CD4-positive, alpha-beta T cell treated with Interferon alpha-2 for 1 hour (primary cell): ENCODE measurements at places on chromosomes 2 and 18.
A peak's percentile ranks its signal among the peaks of the same experiment; 100 is the strongest.

DNA sequence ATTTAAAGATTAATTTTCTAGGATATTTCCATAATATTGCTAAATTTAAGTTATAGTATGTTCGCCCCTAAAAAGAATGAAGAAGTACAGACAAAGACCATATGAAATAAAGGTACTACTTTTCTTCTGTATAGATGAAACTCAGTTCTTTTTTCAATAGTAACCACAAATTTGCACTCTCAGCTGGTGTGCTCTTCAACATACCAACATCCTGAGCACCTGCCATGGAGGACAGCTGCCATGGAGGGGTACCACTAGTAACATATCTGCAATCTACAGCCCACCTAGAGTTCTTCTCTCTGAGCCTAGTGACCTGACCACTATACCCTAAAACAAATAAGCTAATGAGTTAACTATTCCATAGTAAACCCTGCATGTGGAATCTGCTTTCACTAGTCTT is 36.8 kb upstream of the ERCC3 start:
- no peak for DNase-seq

DNA sequence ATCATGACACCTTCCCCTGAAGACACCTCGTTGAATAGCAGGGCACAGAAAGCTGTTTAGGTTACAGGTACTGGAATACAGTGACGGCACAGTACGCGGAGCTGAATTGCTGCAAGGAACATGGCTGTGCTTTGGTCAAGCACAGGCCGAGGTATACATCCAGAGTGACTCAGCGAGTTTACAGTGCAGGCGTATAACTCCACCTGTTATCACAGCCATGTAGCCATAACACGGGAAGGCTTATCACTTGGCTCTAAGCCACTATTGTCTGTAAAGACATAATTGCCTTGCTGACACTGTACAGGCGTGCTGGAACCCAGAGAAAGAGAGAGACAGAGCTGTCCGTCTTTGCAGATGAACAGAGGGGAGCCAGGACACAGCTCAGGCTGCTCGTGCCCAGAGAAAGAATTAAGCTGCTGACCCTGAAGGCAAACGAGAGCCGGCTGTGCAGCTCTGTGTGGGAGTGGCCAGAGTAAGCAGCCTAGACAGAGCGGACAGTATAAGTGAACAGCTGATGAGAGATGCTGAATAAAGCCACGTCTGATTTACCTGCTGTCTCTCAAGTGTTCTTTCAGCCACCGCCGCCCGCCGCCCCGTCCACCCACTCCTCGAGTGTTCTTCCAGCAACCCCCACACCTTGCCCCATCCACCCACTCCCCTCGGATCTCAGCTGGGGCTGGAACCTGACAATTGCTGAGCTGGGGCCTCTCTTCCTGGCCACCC is 87.3 kb upstream of the PPP1CB start:
- no peak for DNase-seq

DNA sequence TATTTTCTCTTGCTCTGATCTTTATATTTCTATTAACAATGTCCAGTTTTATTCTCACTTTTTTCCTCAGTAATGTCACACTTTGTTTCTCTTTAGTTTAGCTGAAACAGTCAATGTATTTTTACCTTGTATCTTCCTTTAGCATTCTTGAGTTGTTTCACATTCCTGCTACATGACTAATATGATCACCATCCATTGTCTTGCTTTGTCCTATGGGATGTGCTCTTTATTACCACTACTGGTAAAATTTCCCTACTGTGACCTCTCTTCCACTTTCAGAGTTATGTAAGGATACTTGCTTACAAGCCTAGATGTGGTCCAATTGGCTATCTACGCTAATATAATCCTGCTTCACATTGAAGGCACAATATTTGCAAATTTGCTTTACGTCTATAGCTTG is 457.9 kb downstream of the PIK3C3 start:
- no peak for DNase-seq

GRCh38 chr18:74731097-74731496 is 133.4 kb downstream of the ZNF407 start:
- no peak for DNase-seq

GRCh38 chr2:216044883-216045486 is 31.6 kb upstream of the MREG start:
- DNase-seq = no peak

GRCh38 chr2:99806758-99807157 is 316.9 kb upstream of the REV1 start:
- no peak for DNase-seq

- DNase-seq = no peak
Observed at GRCh38 chr18:62026586-62026985, 133.8 kb upstream of the RNF152 start.

- no peak for DNase-seq
Observed at GRCh38 chr18:23735021-23735464, 45.8 kb downstream of the LAMA3 start.

DNA sequence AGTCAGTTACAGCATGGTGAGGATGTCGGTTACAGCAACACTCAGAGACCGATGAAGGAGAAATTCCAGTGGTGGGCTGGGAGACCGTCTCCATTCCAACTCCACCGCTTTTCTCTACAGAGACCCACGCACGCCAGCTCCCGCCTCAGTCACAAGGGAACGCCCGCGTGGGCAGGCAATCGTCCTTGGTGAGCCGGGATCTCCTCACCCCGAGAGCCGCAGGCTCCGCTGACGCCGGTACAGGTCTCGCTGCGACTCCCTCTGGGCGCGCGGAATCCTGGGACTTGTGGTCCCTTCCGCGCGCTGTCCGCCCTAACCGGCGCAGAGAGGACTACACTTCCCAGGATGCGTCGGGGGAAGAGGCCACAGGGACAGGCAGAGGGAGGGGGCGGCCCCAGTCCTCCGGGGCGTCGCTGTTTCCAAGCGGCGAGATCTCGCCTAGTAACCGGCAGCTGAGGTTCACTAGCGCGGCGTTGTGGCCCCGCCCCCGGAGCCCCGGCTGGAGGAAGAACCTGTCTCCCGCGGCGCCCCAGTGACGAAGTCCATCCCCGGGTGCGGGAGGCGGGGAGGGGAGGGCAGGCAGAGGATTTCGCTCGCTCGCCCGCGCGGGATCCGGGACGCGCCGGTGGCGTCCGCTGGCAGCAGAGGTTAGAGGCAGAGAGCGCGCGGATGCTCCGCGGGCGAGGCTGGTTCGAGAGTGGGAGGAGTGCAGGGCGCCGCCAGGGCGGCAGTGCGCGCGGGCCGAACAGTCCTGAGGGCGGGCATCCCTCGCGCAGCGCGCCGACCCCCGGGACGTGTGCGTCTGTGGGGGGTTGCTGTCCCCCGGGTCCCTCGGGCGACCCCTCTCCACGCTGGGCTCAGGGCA is at the start of gene EML6:
TSS of gene EML6 (plus strand) at position 532 of the 865 bp plus-strand sequence. CDS start 1,400 bp downstream, outside the sequence.
- peak; percentile 99 for DNase-seq

DNA sequence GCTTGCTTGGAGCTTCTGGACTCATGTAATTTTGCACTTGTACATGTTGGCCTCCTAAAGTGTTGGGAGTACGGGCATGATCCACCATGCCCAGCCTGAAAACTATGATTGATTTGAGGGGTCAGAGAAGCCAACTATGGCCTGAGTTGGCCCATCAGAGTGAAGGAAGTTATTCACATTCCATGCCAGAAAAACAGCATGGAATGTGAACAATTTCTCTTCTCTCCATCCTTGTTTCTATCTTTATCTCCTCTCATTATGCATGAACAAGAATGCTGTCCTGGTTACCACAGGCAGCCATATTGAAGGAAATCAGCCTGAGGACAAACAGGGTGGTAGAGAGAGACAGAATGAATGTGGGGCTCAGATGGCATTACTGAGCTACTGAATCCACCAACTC is 3.5 kb upstream of the CD226 start:
- DNase-seq = no peak

GRCh38 chr2:233075966-233076339 is 15.8 kb downstream of the INPP5D start:
- DNase-seq = peak; percentile 50

- no peak for DNase-seq
Observed at GRCh38 chr2:127020536-127020935, 86.4 kb downstream of the BIN1 start.

DNA sequence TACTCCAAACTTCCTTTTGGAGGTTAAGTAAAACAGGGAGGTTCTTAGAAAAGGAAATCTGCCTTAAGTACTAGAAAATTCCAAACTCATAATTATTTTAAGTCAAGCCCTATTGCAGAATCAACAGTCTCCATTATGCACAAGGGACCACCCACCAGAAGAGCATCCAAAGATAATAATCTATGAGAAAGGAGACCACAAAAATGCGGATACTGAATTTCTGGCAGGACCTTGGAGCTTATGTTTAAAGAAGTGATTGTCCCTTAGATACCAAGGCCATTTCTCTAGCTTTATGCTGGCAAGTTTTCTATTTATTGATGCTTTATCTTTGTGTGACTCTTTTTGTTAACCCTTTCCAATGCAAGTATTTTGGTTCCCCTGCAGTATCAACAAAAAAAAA is 404.0 kb upstream of the MMADHC start:
- DNase-seq = no peak

- DNase-seq = no peak
Observed at GRCh38 chr2:206558492-206558891, 83.8 kb upstream of the FAM237A start.

DNA sequence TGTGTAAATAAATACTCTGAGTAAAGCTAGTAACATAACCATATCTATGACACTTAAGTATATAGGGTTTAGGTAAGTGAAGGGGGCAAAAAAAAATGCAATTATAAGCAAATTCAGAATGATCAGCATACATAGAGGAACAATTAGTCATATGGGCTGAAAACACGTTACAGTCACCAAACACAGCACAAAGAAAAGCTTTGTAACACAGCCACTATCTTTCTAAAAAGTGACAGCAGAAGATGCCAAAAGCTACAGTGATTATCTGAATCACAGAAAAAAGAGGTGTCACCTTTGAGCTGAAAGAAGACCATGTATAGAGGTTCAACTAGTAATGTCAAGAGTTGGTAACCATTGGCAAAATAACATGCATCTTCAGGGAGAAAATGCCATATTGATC is 115.5 kb downstream of the ERBB4 start:
- DNase-seq = no peak

GRCh38 chr2:19874726-19875125 is 27.1 kb downstream of the TTC32 start:
- DNase-seq = no peak

DNA sequence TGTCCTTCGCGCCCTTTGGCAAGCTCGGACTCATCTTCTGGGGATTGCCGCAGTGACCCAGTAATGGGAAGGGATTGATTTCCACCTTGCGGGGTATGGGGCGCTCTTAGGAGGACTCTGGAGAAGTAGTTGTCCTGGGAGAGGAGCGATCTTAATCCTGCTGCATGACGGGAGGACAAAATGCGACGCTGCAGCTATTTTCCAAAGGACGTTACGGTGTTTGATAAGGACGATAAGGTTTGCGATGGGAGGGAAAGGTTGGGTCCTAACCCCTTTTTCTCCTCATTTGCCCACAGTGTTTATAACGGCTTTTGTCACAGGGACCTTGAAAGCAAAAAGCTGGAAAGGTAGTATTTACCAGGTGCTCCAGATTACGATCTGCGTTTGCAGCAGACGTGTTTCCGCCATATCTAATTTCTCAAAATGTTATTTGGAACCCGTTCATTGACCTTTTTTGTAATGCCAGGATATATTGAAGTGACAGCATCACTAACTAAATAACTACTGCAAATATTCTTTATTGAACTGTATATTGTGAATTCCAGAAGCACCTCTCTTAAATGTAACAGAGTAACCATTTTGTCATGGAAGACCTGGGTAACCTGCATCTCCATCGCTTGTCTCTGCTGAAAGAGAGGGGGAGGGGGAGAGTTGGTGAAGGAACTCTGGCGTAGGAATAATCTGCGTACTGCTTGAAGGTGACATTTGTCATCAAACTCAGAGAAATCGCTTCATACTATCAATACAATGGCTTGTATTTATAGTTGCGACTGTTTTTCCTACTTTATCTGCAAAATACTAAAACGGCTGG is 590 bp downstream of the MDH1 start:
- no peak for DNase-seq

DNA sequence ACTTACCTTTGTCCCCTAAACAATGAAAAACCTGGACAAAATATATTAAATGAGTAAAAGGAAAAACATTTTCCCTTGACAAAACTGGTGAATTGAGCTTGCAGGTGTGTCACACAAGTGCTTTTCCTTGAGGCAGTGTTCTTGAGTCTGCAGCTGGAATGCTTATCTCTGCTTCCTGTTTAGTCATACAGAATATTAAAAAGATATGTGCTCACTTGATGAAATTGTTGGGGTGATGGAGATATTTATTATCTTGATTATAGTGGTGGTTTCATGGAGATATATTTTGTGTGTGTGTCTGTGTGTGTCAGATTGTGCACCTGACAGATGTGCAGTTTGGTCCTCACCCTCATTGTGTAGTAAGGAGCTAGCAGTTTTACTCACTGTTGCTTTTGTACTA is 3.3 kb downstream of the TAF1B start:
- DNase-seq = no peak

GRCh38 chr2:2843969-2844548 is 513.0 kb upstream of the MYT1L start:
- no peak for DNase-seq

- no peak for DNase-seq
Observed at GRCh38 chr2:86301009-86301408, 36.4 kb downstream of the REEP1 start.

- DNase-seq = no peak
Observed at GRCh38 chr2:139411236-139411635, 631.0 kb upstream of the NXPH2 start.

GRCh38 chr2:64661741-64662169 is 8.0 kb upstream of the SERTAD2 start:
- DNase-seq = no peak

DNA sequence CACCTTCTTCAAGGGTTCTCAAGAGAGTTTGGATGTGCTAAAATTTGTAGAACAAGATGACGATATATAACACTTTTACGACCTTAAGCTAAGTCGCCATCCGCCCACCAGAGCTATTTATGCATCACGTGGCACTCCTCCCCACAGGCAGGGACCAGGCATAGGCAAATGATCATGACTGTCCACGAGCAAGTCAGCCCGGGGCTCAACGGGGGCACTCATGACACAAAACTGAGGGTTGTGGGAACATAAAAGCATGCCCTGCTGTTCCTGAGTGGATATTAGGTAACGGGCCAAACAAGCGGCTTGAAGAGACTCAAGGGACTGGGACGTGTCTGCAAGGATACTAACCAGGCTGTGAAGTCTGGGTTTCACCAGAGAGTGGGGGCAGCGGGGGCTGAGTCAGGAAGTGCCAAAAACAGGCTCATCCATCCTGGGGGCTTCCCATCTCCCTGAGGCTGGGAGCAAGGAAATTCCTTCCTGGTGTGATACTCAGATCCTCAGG is 58.1 kb downstream of the FAM178B start:
- no peak for DNase-seq

GRCh38 chr2:42117923-42118753 is 51.0 kb upstream of the EML4 start:
- peak; percentile 41 for DNase-seq

GRCh38 chr18:55465313-55465712 is 122.7 kb downstream of the TCF4 start:
- peak; percentile 12 for DNase-seq
